Chondrocyte (in vitro differentiated cells): ENCODE measurements at places on chromosomes 1 and 21. TPM values are rescaled to one million over a fixed set of nuclear protein-coding genes. Genes with fewer than 3 reads are reported as not detected.

UMODL1 gene
- 0.29 TPM in 1 of 3 replicates, not detected in the others for total RNA-seq

DNA sequence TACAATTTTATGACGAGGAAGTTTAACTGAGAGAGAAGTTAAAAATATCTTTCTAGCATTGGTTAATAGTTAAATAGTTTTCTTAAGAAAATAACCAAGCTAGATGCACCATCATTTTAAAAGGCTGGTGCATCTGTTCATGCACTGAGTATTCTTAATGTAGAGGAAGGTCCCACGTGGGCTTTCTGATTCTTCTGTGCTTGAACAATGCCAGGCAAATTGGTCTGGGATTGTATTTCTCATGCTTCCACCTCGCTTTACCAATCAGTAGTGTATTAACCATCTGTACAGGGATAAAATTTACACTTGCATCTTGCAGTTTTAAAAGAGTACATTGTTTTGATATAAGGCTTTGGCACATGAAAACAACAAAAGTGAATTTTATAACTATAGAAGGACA, 47.4 kb upstream of the MTF2 start:
- H3K27ac ChIP-seq, result no peak overlapping the region
- no peaks in the 10 kb centered on the region for H3K4me1 ChIP-seq
- no peak for DNase-seq
- no peaks in the 10 kb centered on the region for H3K36me3 ChIP-seq

GRCh38 chr1:111948209-111949171, 41.0 kb downstream of the KCND3 start:
- no peaks in the 10 kb centered on the region for H3K36me3 ChIP-seq
- H3K4me3 ChIP-seq, result no peak overlapping the region
- H3K27ac ChIP-seq, result no peak overlapping the region
- no peak for DNase-seq

- no peaks in the 10 kb centered on the region for H3K36me3 ChIP-seq
- no peak within 1 kb of the TSS for H3K4me3 ChIP-seq
- H3K4me1 ChIP-seq, result no peaks in the 10 kb centered on the region
- DNase-seq, result no peak
- H3K27ac ChIP-seq, result no peak within 1 kb of the TSS
These were observed at the start of gene CYP4A11 for GRCh38 chr1:46941135-46941694. Gene CYP4A11, minus strand, starts transcription at chr1:46941476. Its CDS starts 43 bp downstream, at chr1:46941433.

SH3BGRL3 gene
- 156 to 175 TPM (median 162 TPM) in 3 replicates for total RNA-seq

DNA sequence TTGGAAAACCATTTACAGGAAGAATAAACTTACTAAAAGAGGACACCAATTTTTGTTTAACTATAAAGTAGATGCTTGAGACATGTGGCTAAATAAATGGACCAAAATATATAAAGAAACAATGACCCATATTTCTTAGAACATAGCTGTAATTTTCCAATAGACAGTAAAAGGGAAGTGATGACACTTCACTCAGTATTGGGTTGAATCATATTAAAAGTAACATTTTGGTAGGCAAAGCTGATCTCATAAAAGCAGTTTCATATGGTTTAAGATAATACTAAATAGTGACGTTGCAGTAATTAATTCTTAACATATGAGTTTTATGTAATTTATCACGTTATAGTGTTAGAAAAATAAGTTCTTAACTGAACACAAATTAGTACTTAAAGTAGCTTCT, 308.9 kb upstream of the RUNX1 start:
- peak overlapping the region; percentile 24 for H3K4me3 ChIP-seq
- H3K4me1 ChIP-seq, result peaks cover 42% of the 10 kb centered on the region
- H3K27ac ChIP-seq, result peak overlapping the region; percentile 55
- no peak for DNase-seq
